CD4-positive, alpha-beta T cell treated with Interleukin-15 for 4 hours (primary cell): ENCODE measurements at places on chromosomes 6 and 20.

DNA sequence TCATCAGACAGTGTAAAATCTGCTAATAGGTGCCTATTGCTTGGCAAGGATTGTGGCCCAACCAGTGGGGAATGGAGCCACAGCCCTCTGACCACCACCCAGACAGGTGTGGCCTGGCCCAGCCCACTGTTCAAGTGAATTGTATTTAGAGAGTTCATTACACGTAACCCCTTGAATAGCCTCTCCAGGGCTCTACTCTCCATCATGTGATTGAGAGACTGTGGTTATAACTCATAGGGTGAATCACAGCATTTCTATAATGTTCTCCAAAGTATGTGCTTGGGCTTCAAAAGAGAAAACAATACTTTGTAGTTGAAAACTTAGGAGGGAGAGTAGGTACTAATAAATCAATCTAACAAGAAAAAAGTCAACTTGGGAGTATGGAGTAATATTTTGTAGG is 38.4 kb downstream of the ALDH8A1 start:
- no peak for DNase-seq

DNA sequence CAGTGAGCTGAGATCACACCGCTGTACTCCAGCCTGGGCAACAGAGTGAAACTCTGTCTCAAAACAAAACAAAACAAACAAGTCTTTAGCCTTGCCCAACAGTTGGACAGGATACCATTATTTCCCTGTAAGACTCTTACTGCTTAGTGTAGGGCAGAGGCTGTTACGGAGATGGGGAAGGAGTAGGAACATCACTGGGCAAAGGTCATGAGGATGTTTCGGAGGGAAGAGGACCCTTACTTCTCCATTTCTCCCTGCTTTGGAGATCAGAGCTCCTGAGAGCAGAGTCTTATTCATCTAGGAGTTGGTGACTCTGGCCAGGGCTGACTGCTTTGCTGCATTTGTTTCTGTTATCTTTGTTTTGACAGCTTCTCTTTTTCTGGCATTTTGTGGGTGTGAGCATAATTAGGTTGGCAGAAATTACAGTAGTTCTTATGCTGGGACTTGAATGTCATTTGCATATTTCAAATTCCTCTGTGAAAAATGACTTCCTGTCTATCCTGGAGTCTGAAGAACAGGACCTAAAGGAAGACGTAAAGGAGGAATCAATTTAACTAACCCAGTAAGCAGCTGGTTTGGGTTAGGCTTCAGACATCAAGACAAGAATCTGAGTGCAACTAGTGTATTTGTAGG is 89.0 kb downstream of the CDS2 start:
- DNase-seq = no peak

GRCh38 chr6:4664117-4664626 is 112.0 kb upstream of the CDYL start:
- no peak for DNase-seq

- no peak for DNase-seq
Observed at GRCh38 chr6:117955684-117956256, 48.7 kb downstream of the SLC35F1 start.

GRCh38 chr6:13873288-13874190 is 51.2 kb upstream of the RNF182 start:
- peak; percentile 61 for DNase-seq

- no peak for DNase-seq
Observed at GRCh38 chr6:134162932-134163331, 110.5 kb upstream of the SLC2A12 start.

GRCh38 chr6:119484598-119484997 is 135.0 kb upstream of the MAN1A1 start:
- no peak for DNase-seq

- DNase-seq = no peak
Observed at GRCh38 chr20:33250666-33251065, 14.9 kb downstream of the BPIFA1 start.

DNA sequence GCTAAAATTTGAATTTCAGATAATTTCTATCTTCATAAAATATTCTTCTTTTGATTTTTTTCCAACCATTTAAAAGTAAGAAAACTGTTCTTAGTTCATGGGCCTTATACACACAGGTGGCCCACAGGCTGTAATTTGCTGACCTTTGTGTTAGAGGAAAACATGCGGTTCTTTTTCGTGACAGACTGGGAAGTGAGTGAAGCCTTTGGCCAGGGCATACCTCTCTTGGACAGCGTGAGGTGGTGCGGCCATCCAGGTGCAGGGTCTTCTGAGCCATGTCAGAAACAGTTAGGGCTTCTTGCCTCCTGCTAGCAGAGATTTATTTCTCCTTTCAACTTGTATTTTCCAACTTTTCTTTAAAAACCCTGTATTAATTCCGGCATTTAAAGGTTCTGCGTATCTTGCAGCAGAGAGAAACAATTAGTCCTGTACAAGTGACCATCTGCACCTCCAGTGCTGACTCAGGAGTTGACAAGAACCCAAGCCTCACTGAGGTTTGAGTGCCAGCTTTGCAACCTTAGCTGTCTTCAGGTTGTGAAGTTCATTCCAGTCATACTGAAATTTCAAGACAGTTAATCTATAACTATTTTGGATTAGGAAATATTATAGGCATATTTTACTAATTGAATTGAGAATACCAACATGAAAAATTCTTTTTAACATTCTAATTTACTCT is 177.8 kb downstream of the LY86 start:
- DNase-seq = no peak

DNA sequence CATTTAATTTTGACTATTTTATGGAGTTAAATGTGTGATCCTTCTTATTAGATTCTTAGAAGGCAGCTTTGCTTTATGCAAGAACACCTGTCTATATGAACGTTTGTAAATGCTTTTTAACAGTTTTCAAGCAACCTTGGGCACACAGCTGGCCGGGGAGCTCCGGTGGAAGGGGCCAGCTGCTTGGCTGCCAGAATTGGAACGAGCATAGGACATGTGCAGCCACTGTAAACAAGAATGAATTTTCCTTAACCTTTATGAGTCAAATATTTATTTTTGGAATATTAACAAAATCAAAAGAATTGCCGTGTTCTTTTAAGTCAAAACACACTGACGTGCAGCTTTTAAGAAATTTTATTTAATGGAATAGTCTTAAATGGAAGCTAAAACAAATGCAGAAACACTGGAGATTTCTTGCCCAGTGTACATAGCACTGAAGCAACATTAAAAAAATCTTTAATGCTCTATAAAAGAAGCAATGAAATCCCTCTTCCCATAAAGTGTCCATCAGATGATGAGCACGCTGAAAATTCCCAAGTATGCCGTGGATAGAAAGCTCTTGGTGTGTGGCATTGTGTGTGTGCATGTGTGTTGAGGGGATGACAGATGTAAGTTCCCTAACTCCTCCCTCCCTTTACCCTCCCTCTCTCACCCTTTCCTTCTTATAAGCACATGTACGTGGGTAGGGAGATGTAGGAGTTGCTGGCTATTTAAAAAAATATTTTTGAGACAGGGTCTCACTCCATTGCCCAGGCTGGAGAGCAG is 208.9 kb upstream of the EXOC2 start:
- DNase-seq = no peak

DNA sequence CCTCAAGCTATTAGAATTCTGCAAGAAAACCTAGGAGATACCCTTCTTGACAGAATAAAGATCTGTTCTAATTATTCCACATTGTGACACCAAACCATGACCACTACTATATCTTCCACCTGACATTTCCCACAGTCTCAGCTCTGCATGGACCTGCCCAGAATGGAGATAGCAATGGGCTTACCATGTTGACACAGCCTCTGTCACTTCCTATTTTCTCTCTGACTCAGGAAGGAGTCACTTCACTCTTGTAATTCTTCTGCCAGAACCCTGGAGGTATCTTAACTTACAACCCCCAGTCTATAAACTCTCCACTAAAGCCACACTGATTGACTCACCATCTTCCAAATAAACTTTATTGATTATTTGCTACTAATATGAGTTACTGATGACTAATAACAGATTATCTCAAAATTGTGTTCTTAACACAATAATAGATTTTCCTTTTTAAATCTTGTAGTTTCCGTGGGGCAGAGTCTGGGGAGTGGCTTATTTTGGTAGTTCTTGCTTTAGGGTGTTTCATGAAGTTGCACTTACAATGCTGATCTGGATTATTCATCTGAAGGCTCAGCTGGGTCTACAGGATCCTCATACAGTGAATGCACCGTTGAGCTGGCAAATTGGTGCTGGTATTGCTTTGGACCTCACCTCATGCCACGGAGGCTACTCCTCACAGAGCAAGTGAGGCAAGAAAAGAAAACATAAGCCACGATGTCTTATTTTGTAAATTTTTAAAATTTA is 869.9 kb downstream of the KIF16B start:
- no peak for DNase-seq

DNA sequence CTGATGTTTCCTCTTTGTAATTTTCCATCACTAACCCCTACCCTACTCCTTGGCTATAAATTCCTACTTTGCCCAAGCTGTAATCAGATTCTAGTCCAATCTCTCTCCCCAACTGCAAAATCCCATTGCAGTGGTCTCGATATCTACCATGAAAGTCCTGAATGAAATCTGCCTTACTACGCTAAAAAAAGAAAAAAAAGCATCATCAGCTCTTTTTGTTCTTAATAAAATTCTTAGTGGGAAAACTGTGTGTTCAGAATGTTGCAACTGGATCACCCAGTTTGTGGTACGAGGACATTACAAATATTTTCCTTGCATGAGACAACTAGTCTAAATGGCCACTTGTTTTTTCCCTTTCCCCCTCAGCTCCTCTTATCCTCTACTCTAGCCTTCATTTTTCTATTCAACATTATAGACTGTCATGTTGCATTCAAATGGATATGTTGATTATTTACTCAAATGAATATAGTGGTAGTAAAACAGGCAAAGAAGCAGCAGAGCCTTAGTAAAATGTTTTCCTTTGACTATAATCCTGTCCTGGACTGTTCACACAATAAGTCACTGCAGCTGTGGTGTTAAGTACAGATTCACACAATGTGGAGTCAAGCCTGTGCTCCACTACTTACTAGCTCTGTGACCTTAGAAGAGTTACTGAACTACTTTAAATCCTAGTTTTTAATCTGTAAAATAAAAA is 527.1 kb upstream of the MARCKS start:
- no peak for DNase-seq

DNA sequence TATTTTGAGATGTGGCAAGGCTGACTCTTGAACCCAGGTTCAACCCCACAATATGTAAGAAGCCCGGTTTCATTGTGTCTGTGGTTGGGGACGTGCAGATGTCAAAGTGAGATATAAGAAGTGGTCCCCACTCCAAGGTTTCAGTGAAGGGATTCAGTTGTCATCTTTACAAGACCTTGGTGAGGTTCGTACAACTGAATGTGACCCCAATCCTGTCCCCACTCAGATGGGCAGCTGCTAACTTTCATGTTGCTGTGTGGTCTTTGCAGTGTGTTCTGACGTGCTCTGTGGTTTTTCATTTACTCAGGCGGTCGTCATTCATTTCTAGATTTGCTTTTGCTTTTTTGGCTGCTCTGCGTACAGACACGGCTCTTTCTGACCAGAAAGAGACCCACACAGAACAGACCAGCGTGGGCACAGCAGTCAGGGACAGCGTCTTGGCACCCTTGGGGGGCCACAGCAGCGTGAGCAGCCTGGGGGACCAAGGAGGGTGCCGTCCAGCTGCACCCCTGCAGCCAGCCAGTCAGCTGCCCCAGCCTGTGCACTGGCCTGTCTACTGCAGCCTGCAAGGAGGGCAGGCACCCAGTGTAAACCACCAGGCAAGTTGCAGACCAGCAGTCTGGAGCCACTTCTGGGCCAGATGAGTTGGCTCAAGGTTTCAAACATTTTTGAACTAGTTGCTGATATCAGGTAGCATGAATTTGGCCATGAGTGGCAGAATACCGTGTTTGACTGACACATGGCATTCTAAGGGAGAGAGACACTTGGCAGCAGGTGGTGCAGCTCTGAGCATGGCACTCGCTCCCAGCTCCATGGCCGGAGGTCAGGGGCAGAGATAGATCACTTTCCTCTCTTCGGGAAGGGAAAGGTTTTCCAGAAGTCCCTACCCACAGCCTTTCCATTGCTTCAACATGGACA is 49.4 kb upstream of the IRF4 start:
- DNase-seq = no peak

GRCh38 chr6:158068893-158069799 is 87.5 kb downstream of the SYNJ2 start:
- no peak for DNase-seq
